Bronchial epithelial cell (primary cell): ENCODE measurements at places on chromosomes 1 and 21. TPM values are rescaled to one million over a fixed set of nuclear protein-coding genes. Genes with fewer than 3 reads are reported as not detected.

The FAM177B gene
- 0.38 TPM in 1 of 2 replicates, not detected in the other for total RNA-seq

DNA sequence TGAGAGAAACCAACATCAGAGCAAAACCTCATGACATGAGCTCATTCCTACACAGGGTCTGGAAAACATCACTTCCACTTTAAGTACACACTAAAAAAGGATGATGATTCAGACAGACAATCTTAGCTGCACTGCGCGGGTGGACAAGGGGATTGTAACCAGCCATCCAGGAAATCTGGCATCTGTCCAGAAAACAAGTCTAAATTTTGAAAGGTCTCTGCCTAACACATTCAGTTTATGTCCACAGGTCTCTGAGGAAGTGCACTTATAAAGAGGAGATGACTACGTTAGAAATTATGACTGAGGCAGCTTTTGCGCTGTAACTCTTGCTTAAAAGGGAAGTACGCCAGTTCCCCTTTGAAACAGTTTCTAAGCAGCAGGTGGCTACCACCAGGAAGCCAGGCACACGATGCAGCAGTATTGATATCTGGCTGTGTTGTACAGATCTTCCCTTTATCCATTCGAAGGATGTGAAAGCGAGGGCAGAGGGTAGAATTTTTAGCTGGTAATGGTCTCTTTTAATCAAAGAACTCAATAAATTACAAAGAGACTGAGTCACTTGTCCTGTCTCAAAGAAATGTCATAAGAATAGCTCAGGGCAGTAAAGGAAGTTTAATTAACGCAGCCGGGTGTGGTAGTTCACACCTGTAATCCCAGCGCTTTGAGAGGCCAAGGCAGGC, 128.0 kb downstream of the SETD4 start:
- DNase-seq: peak; percentile 87

GRCh38 chr1:221940631-221941030, 198.7 kb upstream of the DUSP10 start:
- DNase-seq: no peak

DNA sequence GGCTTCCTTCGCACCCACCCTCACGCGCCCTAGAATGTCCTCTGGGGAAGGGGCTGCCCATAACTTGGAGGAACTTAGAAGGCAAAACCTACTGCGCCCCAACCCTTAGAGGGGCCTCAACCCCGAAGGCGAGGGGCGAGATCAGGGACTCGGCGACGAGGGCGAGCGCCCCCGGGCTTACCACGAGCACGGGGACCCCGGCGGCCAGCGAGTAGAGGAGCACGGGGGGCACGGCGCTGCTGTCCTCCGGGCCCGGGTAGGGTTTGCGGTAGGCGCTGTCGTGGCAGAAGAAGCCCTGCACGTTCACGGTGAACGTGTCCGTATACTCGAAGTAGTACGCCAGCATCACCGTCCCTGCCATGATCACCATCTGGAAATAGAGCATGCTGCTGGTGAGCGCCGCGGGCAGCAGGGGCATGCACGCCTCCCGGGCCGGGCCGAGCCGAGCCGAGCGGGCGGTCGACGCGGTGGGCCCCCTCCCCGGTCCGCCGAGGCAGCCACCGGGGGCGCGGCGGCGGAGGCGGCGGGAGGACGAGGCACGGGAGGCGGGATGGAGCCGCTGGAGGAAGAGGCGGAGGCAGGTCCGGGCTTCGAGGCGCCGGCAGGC, 304 bp downstream of the PLPPR5 start:
- no peak for DNase-seq

- DNase-seq: no peak
Observed at GRCh38 chr1:157161901-157162300, 23.7 kb upstream of the ETV3 start.

DNA sequence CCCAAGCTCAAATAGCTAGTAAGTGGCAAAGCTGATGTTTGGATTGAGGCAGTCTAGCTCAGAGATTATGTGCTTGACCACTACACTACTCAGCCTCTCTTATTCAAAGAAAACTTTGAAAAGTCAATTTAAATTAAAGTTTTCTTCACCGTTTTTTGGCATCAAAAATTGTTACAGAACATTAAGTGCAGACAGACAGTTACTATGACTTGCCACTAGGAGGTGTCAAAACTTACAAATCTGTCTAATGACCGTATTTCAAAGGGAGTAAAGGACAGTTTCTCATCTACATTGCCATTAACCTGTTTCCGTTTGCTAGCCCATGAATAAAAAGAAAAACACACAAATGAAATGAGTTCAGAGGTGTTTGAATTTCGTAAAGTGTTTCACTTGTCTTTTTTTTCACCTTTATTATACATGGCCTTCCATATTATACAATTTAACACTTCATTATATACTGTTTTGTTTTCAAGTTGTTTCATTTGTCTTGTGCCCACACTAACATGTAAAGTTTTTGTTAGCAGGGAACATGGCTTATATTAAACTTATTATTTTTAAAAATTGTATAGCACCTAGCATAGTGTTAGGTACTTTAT, 57.4 kb upstream of the MTF2 start:
- peak; percentile 57 for DNase-seq

GRCh38 chr1:1293263-1294249, 13.3 kb downstream of the SCNN1D start:
- DNase-seq: no peak

- DNase-seq: peak; percentile 49
Observed at GRCh38 chr1:206105464-206105995, 11.7 kb downstream of the AVPR1B start.
